RWPE2 (cell line): ENCODE measurements at places on chromosomes 2 and 18.

GRCh38 chr2:134900151-134900550, 18.5 kb upstream of the CCNT2 start:
- no peaks in the 10 kb centered on the region for H3K27me3 ChIP-seq
- H3K27ac ChIP-seq = no peak overlapping the region
- no peak overlapping the region for H3K4me3 ChIP-seq
- no peaks in the 10 kb centered on the region for H3K36me3 ChIP-seq
- DNase-seq = no peak

GRCh38 chr2:158603205-158603604, 146.5 kb downstream of the PKP4 start:
- H3K4me3 ChIP-seq = no peak overlapping the region
- no peak overlapping the region for H3K27ac ChIP-seq
- peaks cover 30% of the 10 kb centered on the region for H3K4me1 ChIP-seq
- no peak for DNase-seq
- peaks cover 12% of the 10 kb centered on the region; the same call in 1 of the 2 replicates for H3K36me3 ChIP-seq

DNA sequence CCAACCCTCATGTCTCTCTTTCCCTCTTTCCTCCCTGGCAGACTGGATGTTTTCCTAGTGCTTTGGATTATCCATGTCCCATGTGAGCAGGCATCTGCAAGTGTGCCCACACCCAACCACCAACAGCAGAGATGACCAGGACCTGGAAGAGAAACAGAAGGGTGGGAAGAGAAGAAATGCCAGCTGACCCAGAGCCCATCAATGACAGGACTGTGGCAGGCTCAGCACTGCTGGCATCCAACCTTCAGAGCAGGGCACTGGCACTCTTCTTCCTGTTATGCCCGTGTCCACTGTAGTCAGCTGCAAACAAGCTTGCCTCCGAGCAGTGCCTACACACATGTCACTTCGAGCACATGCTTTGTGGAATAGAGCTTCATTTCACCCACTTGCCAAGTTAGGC, 121.1 kb downstream of the TANC1 start:
- no peaks in the 10 kb centered on the region for H3K27me3 ChIP-seq
- no peak overlapping the region for H3K4me3 ChIP-seq
- H3K4me1 ChIP-seq = peaks cover 51% of the 10 kb centered on the region
- H3K36me3 ChIP-seq = 0 out of 2 replicates have a peak, but pooled peaks cover 6% of the 10 kb centered on the region

- no peak for DNase-seq
- H3K4me1 ChIP-seq = no peaks in the 10 kb centered on the region
- H3K27me3 ChIP-seq = no peaks in the 10 kb centered on the region
- no peak overlapping the region for H3K27ac ChIP-seq
Observed at GRCh38 chr18:12361770-12362378, 15.2 kb downstream of the AFG3L2 start.

- no peaks in the 10 kb centered on the region for H3K36me3 ChIP-seq
- no peak overlapping the region for H3K27ac ChIP-seq
- no peak for DNase-seq
Observed at GRCh38 chr2:147420947-147421675, 423.7 kb upstream of the ACVR2A start.
